ENCODE measurements at places on chromosomes 12 and 14. TPM values are rescaled to one million over a fixed set of nuclear protein-coding genes. Genes with fewer than 3 reads are reported as not detected.
A peak's percentile ranks its signal among the peaks of the same experiment; 100 is the strongest.

- H3K27ac ChIP-seq: no peak overlapping the region
- H3K4me1 ChIP-seq: no peaks in the 10 kb centered on the region
- no peak overlapping the region for H3K4me3 ChIP-seq
- no peaks in the 10 kb centered on the region for H3K27me3 ChIP-seq
Observed at GRCh38 chr14:24761141-24761540, 127.2 kb upstream of the GZMB start.

- H3K27ac ChIP-seq: no peak overlapping the region
- no peak for DNase-seq
- no peak overlapping the region for H3K4me3 ChIP-seq
- no peaks in the 10 kb centered on the region for H3K4me1 ChIP-seq
- no peaks in the 10 kb centered on the region for H3K36me3 ChIP-seq
Observed at GRCh38 chr12:29200586-29200985, 51.5 kb downstream of the FAR2 start.

DNA sequence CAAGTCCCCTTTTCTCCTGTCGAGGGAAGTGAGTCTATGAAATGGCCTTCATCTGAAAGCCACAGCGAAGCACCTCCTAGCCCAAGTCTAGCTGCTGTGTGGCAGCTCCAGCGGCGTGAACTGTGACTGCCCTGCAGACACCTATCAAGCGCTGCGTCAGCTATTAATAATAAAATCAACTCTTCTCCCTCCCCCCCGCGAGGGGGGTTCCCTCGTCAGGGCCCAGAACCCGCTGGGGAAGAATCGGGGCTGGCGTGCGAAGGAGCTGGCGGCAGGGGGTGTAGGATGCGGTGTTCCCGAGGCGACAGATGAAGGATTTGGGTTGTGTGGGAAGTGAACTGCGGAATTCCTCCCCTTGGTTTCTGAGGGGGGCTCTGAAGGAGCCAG, 662 bp upstream of the ATP2A2 start:
- H3K27me3 ChIP-seq: no peaks in the 10 kb centered on the region
- peak overlapping the region; percentile 95 for H3K27ac ChIP-seq
- peaks cover 48% of the 10 kb centered on the region for H3K4me1 ChIP-seq
- peak overlapping the region; percentile 51 for H3K4me3 ChIP-seq
- peak; percentile 85 for DNase-seq
- no peaks in the 10 kb centered on the region for H3K36me3 ChIP-seq

TCL1B gene
- total RNA-seq: not detected

DNA sequence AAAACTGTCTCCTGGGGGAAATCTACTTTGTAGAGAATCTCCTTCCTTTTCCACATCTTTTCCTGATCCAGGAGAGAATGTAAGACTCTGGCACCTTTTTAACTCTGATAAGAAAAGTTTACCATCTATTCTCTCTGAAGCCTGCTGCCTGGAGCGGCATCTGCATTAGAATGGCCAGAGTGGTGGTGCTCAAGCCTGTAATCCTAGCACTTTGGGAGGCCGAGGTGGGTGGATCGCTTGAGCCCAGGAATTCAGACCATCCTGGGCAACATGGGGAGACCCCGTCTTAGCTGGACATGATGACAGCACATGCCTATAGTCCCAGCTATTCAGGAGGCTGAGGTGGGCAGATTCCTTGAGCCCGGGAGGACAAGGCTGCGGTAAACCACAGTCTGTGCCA, 1.4 kb upstream of the CHFR start:
- H3K4me3 ChIP-seq: no peak overlapping the region
- no peaks in the 10 kb centered on the region for H3K36me3 ChIP-seq
- H3K27ac ChIP-seq: no peak overlapping the region

DNA sequence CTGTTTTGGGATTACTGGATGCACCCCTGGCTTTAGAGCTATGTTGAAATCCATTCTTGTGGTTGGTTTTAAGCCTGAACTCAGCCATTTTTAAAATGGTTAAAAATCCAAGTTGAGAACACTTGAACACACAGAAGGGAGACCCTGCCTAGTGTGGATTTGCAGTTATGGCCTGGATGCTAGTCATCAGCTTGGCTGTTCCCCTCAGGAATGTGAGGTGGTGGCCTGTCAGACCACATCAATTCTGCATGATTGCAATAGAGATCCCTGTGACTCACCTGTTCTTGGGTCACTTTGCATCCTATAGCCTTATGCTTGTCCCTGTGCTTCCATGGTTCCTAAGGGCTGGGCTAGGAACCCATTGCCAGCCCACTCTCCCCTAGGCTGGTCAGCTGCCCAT, 454.1 kb downstream of the ATP23 start:
- no peaks in the 10 kb centered on the region for H3K4me1 ChIP-seq
- no peaks in the 10 kb centered on the region for H3K27me3 ChIP-seq
- no peaks in the 10 kb centered on the region for H3K36me3 ChIP-seq
- H3K4me3 ChIP-seq: no peak overlapping the region
- DNase-seq: no peak

All from adrenal gland (tissue), 19 donors.